ENCODE measurements at places on chromosomes 2 and 18.

- no peak for DNase-seq
These were observed 136.5 kb upstream of the HAAO start for GRCh38 chr2:42928692-42929545.

GRCh38 chr2:26745609-26746327 is 18.3 kb upstream of the SLC35F6 start:
- peak; percentile 71 for DNase-seq

GRCh38 chr2:240572141-240573031 is 4.1 kb downstream of the RNPEPL1 start:
- DNase-seq = no peak

GRCh38 chr2:190891372-190891771 is 10.8 kb downstream of the GLS start:
- no peak for DNase-seq

- no peak for DNase-seq
These were observed 58.1 kb upstream of the GPC1 start for GRCh38 chr2:240377366-240377765.

- DNase-seq = no peak
These were observed 43.8 kb upstream of the PEX13 start for GRCh38 chr2:60973705-60974104.

GRCh38 chr18:45106331-45106774 is 425.7 kb downstream of the SETBP1 start:
- DNase-seq = no peak

- DNase-seq = no peak
These were observed 271.0 kb upstream of the CDH20 start for GRCh38 chr18:61062258-61062657.

DNA sequence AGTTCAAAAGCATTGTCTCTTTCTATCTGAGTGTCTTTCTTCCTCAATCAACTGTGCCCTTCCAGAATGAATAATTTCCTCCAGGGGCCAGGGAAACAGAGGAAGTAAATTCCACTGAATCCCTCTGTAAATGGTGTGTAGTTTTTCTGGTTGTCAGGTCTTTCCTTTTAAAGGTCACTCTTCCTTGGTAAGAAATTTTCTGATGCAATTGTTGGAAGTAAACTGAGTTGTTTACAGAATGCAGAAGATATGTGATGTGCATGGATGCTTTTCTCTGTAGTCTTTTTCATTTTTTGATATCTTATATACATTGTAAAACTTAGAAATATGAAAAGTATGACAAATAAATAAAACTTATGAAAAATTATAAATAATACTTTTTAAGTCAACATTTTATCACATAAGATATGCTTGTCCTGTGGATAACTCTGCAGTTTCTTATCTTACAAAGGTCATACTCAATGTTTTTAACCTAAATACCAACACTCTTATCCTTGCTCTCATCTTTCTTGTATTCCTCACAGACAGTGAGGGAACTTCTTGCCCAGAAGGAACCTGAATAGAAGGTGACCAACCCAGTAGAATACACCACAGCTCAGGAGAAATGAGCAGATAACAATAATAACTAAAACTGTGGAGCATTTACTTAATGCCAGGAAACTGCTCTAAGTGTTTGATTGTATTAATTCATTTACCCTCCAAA is 234.5 kb downstream of the METTL4 start:
- no peak for DNase-seq

DNA sequence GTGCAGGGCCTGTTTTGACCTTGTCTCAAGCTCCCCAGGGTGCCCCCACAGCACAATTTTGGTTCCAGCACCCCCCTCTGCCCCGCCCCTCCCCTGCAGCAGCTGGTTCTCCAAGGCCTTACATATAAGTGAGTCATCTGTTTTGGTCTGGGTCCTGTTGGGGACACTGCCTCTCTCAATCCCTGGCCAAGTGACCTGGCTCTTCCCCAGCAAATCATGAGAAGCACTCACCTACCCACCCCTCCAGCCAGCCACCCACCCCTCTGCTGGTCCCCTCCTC is 90.5 kb downstream of the INHBB start:
- DNase-seq = no peak

- no peak for DNase-seq
These were observed 46.2 kb downstream of the FAM168B start for GRCh38 chr2:131046918-131047652.

- DNase-seq = no peak
These were observed 14.2 kb downstream of the SLC66A2 start for GRCh38 chr18:79937103-79937860.

DNA sequence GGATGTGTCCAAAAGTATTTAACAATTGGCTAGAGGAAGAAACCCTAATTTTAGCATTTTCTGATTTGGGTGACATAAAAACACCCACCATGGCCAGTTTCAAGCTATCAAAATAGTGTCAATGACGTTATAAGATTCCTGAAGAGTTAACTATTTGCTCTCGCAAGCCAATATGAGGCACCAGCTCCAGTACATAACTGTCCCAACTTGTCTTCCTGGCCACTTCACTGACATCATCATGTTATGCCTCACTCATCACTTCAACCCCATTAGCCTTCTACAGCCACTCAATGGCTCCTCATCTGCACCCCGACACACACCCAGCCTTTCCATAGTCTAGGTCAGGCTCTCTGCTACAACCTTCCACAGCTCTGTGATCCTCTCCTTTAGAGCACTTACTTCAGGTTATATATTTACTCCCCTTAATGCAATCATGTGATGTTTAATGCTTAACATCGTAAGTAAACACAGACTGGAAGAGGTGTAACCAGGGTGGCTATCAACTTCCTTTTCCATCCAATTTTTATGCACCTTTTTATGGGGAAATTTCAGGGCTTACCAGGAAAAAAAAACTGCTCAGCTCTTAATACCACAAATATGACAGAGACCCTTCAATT is 158.7 kb downstream of the VWC2L start:
- DNase-seq = no peak

- DNase-seq = no peak
These were observed 91.7 kb upstream of the EPC2 start for GRCh38 chr2:148552675-148553331.

DNA sequence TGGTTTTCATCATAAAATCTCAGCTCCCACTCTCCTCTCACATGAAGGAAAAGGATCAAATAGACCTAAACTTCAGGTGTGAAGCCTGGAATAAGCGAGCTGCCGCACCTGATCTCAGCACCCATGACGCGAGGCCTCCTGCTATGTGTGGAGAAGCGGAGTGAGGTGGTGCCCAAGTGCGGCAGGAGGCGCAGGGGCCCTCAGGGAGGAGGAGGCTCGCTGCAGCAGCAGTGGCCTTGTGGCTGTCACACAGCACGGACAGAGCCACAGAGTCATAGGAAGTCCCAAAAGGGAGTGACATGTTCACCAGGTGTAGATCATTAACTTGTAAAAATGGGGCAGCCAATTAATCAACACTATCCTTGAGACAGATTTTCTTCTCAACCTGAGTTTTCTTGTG is 9.1 kb downstream of the SCLY start:
- no peak for DNase-seq

GRCh38 chr2:152569186-152569585 is 148.1 kb downstream of the PRPF40A start:
- no peak for DNase-seq

DNA sequence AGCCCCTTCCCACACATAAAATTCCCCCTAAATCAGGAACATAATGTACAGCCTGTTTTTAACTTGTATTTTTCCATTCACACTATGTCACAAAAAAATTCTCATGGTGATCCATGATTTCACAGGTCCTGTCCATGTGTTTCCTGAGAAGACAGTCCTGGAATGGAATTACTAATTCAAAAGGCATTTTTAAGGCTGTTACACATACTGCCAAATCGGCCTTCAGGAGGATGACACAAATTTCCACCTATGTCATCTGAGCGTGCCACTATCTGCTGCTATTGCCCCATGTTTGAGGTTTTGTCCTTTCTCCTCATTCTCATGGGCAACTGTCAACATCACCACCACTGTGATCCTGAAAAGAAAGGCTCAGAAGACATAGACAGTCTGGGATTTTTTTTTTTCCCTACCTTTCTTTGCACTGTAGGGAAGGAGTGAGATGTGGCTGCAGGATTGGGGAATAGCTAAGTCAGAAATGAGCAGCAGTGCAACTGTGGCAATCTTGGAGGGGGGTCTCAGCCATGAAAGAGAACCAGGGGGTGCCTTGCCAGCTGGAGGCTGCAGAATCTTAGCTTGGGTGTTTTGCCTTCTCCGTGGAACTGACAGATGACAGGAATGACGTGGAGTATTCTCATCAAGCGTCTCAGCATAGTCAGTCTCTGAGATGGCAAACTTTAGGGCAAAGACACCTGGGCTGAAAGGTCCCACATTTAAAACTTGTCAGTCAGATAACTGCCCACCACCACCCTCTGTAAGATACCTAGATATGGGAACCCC is 73.4 kb downstream of the MARCHF4 start:
- DNase-seq = no peak

- peak; percentile 99 for DNase-seq
These were observed at the start of gene SELENOI for GRCh38 chr2:26345545-26346453. TSS of gene SELENOI (plus strand) at chr2:26346143. CDS start at chr2:26346233, 90 bp downstream.

DNA sequence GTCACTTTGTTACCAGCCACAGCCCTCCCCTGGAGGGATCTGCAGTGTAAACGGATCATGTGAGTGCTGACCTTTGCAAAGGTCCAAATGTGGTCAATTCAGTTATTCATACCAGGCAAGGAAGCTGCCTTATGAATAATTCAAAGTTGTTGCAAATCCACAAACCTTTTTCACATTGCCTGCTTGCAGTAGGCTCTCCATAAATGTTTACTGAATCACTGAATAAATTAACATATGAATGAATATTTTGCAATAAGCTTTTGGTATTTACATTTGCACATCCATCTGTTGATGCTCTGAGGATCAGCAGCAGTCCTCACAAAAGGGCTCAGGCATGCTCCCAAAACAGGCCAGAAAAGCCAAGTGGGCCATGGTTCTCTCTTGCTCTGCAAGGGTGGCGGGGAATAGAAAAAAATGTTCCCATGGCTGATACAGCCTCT is 156.8 kb downstream of the VAPA start:
- DNase-seq = no peak

- no peak for DNase-seq
These were observed 5.8 kb downstream of the TSHZ1 start for GRCh38 chr18:75216212-75216910.

DNA sequence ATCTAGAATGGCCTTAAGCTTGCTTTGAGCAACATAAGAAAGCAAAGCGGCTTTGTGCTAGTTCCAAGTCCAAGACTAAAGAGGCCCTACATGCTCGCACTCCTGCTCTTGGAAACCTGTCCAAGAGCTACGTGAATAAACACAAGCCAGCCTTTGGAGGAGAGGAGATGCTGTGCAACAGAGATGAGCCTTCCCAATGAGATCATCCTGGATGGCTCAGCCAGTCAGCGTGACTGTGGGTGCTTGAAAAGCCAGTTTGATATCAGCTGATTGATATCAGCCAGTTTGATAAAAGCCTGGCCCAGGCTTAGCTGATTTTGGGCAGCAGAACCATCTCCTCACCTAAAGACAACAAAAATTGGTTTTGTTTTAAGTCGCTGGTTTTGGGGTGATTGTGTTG is 481.0 kb upstream of the DSEL start:
- no peak for DNase-seq

GRCh38 chr2:57111531-57111930 is 927.7 kb downstream of the CCDC85A start:
- DNase-seq = no peak

DNA sequence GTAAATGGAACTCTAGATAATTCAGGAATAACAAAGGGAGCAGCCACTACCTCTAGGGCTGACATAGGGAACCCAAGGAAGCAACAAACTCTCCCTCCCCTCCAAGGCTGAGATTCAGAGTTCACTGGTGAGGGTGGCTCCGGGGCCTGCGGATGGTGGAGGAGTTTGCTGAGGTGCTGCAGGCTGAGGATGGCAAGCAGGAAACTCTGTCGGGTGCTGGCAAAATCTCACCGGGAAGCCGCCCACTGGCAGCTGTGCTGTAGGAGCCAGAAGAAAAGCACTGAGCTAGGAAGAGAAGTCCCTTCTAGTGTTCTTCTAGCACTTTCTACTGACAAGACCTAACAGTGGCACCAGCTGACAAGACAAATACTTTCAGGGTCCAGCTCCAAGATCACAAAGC is 12.5 kb upstream of the HAAO start:
- DNase-seq = no peak

DNA sequence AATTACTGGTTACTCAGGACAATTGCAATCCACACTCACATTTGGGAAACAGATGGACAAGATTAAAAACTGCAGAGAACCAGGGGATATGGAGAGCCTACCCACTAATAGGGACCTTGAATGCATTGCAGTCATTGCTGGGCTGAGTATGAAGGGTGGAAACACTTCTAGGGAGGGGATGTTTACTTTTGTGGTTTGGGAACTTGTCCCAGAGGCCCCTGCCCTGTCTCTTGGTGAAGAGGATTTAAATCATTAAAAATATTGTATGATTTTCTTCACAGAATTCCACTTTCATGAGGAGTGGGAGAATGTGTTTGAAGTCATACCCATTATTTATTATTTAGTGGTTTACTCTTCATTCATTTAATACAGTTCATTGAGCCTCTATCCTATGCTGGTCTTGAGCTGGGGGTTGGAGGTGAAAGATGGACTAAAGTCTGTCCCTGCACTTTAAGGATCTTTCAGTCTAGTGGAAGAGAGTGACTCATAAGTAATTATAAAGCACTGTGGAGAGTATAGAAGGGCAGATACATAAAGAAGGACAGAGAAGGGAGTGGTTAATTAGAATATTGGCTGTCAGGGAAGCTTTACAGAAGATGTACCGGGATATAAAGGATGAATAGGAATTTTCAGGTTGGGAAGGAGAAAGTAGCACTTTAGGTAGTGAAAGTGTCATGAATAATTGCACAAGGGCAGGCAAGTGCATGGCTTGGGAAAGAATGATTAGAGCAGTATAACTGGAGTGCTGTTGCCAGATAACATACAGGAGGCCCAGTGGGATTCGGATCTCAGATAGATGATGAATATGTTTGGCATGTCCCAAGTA is 313.4 kb downstream of the LPIN1 start:
- DNase-seq = no peak

DNA sequence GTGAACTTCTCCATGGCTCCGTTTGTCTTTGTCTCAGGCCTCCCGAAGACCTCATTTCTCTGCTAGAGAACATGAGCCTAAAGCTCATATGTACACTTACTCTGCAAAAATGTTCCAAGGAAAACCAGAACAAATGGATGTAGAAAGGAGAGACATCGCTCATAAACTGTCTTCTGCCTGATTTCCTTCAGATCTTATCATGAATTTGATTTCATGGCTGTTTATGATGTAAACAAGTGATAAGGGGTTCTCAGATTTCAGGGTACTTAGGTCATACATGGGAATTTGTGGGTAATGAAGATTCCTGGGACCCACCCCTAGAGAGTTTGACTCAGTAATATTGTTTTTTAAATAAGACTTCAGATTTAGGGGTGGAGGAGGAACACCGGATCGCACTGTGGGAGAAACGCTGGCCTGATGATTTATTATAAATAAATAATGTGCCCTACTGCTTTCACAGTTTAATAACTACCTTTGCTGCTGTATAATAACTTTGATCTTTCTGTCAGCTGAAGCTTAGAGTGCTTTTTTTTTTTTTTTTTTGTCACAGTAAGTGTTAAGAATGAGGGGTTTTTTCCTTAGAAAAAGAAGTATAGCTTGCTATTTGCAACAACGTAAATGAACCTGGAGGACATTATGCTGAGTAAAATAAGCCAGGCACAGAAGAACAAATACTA is 14.9 kb downstream of the AOX1 start:
- no peak for DNase-seq

- no peak for DNase-seq
These were observed 24.3 kb downstream of the COA5 start for GRCh38 chr2:98583816-98584618.

- DNase-seq = no peak
These were observed 68.3 kb downstream of the KCNF1 start for GRCh38 chr2:10980071-10980470.

GRCh38 chr2:43068631-43069517 is 157.5 kb downstream of the ZFP36L2 start:
- DNase-seq = no peak
